ENCODE measurements at places on chromosomes 1 and 21.

GRCh38 chr1:29272147-29272907 lies 36.0 kb downstream of the PTPRU start:
- DNase-seq: no peak

DNA sequence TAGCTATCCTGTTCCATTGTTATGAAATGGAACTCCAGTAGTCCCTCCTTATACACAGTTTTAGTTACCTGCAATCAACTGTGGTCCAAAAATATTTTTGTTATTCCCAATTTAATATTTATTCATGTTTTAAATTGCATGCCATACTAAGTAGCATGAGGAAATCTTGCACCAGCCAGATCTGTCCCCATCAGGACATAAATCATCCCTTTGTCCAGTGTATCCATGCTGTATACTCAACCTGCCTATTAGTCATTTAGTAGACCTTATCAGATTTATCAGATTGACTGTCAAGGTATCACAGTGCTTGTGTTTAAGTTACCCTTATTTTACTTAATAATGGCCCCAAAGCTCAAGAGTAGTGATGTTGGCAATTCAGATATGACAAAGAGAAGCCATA lies 207.9 kb upstream of the DMRTA2 start:
- DNase-seq: no peak

GRCh38 chr21:41767606-41768436 lies 969 bp upstream of the RIPK4 start:
- DNase-seq: no peak

DNA sequence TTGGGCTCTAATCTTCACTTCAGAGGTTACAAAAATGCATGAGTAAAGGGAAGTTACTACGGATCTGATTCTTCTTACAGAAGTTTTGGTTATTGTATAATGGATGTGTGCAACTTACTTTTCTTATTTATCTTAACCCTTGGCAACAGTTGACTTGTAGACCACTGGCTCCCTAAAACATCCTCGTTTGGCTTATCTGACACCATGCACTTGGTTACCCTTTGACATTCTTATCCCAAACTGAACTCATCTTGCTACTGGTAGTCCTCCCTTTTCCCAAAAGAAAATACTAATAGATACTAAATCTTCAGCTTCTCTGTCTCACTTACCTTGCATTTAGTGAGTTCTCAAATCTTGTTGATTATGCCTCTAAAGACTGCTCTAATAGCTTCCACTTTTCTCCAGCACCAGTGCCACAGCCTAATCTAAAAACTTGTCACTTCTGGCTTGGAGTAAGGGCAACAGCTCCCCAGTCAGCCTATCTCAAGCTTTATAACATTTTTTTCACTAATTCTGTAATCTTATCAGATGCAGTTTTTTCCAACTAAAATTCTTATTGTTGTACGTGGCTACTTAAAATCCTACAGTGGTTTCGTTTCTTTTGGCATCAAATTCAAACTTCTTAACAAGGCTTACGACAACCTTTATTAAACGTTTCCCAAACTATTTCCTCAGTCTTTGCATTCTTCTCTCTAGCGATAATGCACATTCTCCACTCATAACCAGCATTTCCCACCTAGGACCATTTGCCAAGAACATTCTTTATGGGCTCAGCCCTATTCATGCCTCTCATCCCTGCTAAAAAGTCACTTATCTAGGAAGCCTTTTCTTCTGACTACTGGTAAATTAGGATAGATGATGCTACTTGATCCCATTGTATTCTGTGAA lies 204.2 kb downstream of the KCNT2 start:
- DNase-seq: no peak

DNA sequence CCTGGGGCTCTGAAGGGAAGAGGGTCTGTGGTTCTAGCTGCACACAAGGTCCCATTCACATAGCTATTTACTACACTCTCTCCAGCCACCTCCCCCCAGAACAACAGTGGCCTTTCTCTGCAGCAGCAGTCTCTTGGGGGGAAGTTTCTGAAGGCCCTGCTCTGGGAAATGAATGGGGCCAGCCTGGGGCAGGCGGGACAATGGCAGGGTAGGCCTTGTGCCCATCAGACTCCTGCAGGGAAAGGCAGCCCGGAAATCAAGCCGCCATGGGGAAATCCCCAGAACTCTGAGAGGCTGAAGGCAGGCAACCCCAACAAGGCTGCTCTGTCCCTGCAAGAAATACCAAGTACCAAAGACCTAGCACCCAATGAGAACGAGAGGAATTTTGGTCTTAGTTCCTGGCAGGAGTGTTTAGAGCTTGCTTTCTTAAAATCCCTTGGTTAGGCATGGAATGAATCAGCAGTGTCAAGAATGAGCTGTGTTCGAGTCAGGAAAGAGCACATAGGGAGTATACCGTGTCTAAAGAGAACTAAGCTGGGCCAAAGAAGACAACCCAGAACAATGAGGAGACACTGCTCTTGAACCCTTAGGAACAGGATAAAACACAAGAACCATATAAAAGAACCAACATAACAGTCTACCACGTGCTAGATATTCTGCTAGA lies 11.3 kb downstream of the ARHGEF11 start:
- DNase-seq: no peak

- no peak for DNase-seq
Observed at GRCh38 chr1:204643503-204643902, 42.0 kb downstream of the LRRN2 start.

DNA sequence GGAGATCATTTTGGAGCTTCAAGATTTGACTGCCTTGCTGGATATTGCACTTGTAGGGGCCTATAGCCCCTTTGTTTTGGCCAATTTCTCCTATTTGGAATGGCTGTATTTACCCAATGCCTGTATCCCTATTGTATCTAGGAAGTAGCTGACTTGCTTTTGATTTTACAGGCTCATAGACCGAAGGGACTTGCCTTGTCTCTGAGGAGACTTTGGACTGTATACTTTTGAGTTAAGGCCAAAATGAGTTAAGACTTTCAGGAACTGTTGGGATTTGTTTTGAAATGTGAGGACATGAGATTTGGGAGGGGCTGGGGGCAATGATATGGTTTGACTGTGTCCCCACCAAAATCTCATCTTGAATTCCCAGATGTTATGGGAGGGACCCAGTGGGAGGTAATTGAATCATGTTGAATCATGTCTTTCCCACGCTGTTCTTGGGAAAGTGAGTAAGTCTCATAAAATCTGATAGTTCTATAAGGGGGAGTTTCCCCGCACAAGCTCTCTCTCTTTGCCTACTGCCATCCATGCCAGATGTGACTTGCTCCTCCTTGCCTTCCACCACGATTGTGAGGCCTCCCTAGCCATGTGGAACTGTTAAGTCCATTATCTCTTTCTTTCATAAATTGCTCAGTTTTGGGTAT lies 276.1 kb downstream of the LMX1A start:
- DNase-seq: no peak

DNA sequence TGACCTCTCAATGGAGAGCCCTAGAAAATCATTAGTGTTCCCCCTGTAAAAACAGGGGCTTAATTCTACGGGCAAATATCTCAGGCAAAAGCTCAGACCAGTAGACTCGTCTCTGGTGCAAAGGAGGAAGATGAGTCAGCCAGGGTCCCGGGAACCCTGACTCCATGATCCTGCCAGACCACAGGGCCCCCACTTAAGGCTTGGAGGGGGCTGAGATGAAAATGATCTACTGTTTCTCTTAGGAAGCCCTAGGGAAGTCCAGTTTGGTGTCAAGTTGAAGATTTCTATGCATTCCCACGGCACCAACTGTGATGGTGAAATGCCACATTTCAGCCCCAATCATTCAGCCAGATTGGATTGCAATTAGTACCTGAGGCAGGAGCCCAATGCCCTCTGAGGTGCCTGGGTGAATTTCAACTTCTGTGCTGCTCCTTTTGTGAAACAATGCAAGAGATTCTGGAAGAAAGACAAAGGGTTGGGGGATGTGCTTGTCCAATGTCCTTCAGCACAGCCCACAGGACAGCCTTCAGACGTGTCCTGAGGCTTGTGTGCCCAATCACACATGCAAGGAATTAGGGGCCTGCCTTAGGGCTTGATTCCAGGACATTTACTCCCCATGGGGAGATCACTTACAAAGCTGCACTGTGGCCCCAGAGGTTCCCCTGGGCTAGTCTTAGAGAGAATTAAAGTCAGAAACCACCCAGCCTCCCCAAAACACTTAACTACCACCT lies 18.1 kb downstream of the NAV1 start:
- no peak for DNase-seq

DNA sequence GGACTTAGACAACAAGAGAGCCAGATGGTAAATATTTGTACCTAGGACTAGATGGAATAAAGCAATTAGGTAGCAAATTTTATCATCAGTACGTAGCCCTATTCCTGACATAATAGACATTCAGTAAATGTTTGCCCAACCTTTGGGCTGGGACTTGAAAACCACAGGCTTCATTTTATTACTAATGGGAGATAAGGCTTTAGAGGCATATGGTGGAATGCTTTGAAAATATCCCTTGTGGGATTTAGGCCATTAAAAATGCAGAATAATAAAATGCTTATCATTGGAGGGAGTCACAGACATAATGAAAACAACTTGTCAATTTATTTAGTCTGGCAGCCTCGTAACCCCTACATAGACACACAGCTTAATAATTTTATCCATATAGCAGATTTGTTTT lies 296.1 kb upstream of the SPAG17 start:
- DNase-seq: no peak

GRCh38 chr1:241271427-241271826 lies 85.6 kb downstream of the RGS7 start:
- no peak for DNase-seq

GRCh38 chr1:243510928-243511327 lies 255.1 kb downstream of the SDCCAG8 start:
- no peak for DNase-seq

DNA sequence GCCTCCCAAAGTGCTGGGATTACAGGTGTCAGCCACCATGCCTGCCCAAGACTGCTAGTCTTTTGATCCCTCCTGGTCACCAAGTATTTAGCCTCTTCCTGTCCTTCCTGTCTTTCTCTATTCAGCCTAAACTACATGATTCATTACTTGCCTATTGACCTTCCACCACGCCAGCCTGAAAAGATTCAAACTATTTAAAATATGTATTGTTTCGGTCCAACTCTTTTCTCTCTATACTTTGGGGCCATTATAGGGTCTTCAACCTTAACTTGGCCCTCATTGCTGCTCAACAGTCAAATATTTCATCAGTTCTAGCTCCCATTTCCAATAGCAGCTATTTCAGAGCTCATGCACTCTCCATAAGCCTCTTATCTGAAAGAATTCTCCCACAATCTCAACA lies 153.0 kb downstream of the TNFSF18 start:
- no peak for DNase-seq

DNA sequence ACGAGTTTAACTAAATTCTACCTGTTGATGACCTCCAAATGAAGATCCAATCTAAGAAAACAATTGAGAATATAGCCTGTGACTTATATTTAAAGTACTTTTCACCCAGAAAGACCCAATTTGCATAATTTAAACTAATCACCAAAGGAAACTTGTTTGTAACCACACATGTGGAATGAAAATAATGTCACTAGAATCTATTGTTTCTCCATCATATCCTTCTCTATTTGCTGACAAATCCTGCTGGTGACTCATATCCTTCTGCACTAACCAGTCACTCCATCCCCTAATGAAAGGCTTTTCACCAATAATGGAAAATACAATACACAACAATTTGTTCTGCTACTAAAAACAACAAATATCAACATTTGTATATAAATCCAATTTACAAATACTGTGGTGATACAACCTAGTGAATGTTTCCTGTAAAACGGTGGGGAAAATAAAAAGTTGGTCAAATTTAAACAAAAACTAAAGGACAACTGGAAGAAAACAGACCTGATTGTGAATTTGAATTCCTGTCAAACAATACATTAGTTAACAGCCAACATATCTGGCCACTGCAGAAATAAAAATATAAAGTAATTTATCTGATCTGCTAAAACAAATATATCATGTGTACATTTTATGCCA lies 6.5 kb downstream of the PTP4A2 start:
- no peak for DNase-seq

GRCh38 chr1:247906504-247907047 lies 11.2 kb downstream of the OR2W3 start:
- DNase-seq: no peak

GRCh38 chr1:14602136-14602535 lies 3.7 kb downstream of the KAZN start:
- peak; percentile 41 for DNase-seq

DNA sequence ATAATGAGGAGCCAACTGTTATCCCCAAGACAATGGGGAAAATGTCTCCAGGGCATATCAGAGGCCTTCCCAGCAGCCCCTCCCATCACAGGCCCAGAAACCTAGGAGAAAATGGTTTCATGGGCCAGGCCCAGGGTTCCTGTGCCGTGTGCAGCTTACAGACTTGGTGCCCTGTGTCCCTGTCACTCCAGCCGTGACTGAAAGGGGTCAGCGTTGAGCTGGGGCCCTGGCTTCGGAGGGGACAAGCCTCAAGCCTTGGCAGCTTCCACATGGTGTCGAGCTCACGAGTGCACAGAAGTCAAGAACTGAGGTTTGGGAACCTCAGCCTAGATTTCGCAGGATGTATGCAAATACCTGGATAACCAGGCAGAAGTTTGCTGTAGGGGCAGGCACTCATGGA lies 18.1 kb downstream of the SIPA1L2 start:
- no peak for DNase-seq

DNA sequence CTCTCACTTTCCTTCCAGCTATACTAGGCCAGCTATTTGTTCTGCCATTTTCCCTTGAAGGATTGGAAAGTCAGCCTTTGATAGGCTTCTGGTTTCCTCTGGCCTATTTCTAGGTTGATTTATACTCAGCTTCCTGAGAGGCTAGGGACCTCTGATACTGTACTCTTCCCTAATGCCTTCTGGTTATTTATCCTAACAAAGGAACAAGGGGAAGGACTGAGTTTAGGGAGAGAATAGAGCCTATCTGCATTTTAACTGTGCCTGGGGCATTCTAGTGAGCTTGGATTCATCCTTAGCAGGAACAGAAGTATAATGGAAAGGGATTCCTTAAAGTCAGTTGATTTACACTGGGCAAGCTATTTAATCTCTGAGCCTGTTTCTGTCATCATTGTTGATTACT lies 11.8 kb upstream of the TMEM39B start:
- DNase-seq: no peak

GRCh38 chr1:33583567-33583966 lies 111.1 kb downstream of the ZSCAN20 start:
- DNase-seq: no peak

- no peak for DNase-seq
Observed at GRCh38 chr1:24727501-24728216, 17.6 kb upstream of the CLIC4 start.

DNA sequence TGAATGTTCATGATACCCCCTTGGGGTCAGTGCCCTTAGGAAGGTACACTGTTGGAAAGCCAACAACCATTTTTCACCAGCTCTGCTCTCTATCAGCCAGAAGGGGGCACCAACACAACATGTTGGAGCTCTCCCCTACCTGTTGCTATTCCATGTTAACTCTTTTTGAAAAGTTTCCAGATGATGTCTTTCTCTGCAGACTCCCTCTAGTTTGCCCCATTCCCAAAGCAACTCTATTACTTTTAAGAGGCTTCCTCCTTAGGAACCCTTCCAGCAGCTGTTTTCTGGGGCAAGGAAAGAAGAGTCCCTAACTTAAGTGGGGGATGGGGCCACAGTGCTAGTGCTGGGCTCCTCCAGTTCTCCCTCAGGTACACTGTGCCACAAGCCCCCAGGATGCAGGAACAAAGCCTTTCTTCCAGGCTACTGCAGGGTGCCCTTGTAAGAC lies 22.9 kb upstream of the NDC1 start:
- DNase-seq: peak; percentile 50

Data from retina (tissue), 1 donor.